ENCODE measurements at places on chromosomes 5 and 9.

DNA sequence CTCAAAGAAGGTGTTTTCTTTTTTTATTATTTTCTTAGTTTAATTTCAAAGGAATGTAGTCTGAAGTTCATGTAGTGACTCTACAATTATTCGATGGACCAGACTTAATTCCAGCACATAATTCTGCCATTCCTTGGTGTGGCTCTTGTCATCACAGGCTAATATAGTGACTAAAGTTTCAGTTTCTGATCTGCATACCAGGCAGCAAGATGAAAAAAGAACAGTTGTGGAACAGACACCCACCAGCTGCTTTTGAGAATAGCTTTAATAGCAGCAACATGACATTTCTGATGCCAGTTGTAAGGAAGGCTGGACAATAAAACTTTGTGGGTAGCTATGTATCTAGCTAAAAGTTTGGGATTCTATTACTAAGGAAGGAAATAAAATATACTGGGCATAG lies 676.3 kb upstream of the GRAMD2B start:
- no peak for DNase-seq

DNA sequence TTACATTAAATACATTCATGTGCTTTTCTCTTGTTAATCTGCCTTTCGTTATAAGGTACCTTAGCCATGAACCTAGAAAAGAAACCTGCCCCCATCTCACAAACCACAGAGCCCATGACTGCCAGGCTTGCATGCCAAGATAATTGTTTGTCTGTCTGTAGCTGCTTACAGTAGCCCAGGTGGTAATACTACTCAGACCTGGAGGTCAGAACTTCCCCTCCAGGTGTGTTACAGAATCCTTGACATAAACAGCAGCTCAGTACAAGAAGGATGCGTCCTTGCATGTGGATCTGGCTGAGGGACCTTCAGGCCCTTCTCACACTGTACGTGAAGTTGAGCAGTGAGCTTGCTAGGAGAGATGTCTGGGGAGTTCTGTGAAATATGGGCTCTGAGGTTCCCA lies 291.4 kb downstream of the CSNK1G3 start:
- no peak for DNase-seq

GRCh38 chr5:2465383-2465782 lies 286.1 kb downstream of the IRX2 start:
- no peak for DNase-seq

GRCh38 chr9:124695280-124695890 lies 75.7 kb downstream of the NR6A1 start:
- DNase-seq: no peak

DNA sequence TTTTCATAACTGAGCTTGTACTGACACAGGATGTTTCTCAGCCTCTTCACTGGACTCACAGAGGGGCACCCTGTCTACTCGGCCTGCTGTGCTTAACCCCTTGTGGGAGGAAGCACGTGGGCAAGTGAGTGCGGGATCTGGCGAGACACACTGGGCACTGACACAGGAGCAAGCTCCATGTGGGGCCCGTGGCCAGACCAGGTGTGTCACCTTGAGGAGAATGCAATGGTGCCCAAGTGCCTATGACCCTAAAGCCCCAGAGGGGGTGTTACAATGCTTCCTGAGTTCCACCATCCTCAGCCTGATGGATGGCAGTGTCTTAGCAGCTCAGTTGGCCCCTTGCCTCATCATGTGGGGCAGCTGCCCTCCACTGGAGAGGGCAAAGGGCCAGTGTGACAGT lies 128.9 kb downstream of the ALDH1A1 start:
- DNase-seq: no peak

DNA sequence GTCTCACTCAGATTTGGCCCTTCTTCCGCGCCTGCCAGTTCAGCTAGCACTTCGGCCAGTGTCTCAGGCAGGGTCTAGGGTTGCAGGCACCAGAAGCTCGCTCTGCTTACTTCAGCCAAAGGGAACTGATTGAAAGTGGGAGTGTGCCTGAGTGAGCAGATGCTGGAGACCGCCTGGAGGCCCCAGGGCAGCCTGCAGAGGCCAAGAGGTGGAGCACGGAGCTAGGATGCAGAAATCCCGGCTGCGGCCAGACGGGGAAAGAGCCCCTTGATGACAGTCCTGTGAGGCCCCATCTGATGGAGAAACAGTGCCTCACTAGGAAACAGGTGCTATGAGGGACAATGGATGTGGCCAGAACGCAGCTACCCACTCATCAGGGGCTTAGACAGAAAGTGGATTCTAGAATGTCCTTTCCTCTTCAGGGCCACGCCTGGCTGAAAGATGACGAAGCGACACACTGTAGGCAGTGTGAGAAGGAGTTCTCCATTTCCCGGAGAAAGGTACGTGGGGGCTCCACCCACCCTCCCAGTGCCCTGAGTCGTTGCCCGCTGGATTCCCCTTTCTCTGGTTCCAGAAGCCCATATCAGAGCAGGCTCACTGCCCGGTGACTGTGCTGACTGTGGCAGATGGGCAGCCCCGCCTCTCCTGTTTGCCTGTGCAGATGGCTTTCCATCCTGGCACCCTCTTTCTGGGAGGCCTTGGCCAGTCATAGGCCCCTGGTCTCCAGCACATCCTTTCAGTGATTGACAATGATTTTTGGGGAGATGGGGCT lies 16.1 kb downstream of the HNRNPH1 start:
- DNase-seq: no peak

- no peak for DNase-seq
These were observed 383.9 kb downstream of the MAT2B start for GRCh38 chr5:163889369-163889768.

DNA sequence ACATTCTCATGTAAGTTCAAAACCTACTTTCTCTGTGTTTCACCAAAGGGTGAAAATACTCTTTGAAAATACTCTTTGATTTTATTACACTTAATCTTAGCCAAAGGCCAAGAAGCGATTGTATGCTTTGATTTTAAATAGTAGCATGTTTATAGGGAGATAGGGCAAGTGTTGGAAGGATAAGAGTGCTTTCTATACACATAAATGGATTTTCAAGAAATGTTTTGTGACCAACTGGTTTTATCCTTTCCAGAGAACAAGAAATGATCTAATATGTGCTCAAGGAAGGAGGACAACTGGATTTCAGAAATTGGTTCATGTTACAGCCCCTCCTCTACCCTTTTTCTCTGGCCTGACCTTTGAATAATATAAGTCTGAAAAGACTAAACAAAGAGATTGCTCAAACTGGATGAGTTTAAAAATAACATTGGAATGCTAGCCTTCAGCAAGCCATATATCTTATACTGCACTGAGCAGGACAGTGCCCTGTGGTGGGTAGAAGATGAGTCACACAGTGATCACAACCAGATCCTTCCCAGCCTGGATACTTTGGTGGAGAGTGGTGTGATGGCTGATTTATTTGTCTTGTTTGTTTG lies 13.1 kb downstream of the PALM2AKAP2 start:
- no peak for DNase-seq

DNA sequence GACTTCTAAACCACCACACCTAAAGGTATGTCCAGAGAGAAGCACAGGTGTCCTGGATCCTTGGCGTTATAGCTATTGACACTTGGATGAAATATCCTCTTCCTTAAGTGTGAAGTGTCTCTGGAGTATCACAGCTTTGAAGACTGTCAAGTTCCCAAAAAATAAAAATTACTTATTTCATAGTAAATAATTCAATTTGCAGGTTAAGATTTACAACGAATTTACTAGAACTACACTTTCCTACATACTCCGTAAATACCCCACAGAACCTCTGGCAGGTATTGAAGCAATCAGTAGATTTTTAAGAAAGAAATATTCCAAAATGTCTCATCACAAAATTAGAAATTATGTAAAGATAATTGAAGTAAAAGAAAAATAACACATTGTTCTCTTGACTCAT lies 27.1 kb upstream of the POC5 start:
- DNase-seq: no peak

GRCh38 chr5:34672196-34672595 lies 16.1 kb downstream of the RAI14 start:
- no peak for DNase-seq

- DNase-seq: peak; percentile 85
These were observed 81.7 kb upstream of the ZBTB43 start for GRCh38 chr9:126722922-126723806.

DNA sequence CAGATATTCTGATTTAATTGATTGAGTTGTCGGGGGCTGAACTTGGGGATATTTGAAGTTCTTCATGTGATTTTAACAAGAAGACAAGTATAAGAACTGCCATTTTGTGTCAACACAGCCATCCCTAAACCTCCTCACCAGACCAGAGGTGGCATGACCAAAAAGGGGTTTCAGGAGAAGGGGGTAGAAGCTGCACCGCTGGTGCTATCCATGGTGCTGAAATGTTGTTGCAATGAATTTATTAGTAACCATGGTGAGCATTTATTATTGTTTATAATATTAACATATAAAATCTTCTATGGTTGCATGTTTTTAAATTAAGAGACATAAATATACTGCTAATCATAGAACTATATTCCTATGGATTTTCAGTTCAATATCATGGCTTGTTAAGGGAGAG lies 72.3 kb downstream of the GNA14 start:
- DNase-seq: no peak
